Activated CD8-positive, alpha-beta memory T cell treated with anti-CD3 and anti-CD28 coated beads for 1 hour (primary cell): ENCODE measurements at places on chromosomes 7 and 10.

DNA sequence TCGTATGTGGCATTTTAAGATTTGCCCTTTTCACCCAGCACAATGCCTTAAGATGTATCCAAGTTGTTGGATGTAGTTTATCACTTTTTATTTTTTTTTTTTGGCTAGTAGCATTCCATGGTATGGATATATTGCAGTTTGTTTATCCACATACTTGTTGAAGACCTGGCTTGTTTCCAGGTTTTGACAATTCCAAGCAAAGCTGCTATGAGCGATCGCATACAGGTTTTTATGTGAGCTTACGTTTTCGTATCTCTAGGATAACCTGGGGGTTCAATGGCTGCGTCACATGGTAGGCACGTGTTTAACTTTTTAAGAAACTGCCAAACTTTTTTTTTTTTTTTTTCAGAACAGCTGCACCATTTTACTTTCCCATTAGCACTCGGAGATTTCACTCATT is 32.2 kb downstream of the BAIAP2L1 start:
- DNase-seq = no peak

- DNase-seq = no peak
Observed at GRCh38 chr10:49296382-49296781, 2.6 kb upstream of the C10orf71 start.

- DNase-seq = no peak
Observed at GRCh38 chr7:11709196-11709595, 122.8 kb downstream of the THSD7A start.

DNA sequence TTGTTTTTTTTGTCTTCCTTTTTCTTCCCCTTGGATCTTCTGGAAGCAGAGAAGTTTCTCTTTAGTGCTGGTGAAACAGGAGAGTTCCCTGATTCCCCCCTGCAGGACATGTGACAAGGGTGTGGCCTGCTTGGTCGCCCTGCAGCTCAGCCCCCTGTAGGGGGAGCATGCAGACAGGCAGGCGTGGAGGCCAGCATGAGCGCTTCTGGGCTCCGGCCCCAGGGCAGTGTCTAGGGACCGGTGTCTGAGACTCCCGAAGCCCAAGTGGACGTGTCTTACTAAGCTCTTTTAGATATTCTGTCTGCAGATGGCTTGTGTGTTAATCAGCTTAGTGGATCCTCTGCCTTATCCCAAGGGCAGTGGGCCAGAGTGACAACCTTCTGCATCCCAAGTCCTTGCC is 26.1 kb downstream of the PRSS58 start:
- DNase-seq = no peak

DNA sequence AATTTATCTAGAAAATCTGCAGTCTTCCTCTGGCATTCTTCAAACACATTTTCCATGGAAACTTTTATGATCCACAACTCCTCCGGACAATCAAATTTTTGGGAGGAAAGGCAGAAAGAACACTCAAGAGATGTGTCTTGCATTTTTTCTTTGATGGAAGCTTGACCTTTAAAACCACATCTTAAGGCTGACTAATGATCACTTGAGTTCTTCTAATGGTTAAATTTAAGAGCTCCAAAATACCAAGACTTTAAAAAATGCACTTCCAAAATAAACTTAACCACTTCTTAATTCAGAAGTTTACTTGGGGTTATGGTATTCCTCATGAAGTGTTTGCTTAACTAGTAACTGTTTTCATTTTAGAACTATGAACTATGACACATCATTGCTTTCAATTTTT is 43.3 kb downstream of the ETV1 start:
- no peak for DNase-seq

DNA sequence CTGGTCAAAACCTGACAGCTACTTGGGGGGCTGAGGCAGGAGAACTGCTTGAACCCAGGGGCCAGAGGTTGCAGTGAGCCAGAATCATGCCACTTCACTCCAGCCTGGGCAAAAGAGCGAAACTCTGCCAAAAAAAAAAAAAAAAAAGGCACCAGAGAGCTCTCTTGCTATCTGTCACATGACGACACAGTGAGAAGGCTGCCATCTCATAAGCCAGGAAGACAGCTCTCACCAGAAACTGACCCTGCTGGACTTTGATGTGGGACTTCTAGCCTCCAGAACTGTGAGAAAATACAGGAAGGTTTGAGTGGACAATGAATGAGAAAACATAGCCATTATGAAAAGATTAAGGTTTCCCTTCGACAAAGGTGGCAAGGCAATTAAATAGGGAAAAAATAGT is 51.1 kb upstream of the KCNIP2 start:
- no peak for DNase-seq

DNA sequence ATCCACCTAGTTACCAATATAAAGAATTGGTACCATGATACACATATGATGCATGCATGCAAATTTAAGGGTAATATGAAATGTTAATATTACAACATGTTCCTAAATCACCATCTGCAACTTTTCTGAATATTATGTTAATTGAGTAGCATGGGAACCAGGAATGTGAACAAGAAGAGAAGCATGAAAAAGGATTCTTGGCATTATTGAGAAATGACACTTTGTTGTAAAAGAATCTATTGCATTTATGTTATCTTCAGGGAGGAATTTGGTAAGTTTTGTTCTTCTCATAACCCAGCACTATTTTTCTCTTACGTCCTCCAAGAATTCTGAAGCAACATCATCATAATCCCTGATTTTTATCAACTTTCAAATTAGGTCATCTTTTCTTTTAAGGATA is 159.9 kb upstream of the SLC25A13 start:
- DNase-seq = no peak

- DNase-seq = no peak
Observed at GRCh38 chr7:28106321-28106829, 74.2 kb downstream of the JAZF1 start.

DNA sequence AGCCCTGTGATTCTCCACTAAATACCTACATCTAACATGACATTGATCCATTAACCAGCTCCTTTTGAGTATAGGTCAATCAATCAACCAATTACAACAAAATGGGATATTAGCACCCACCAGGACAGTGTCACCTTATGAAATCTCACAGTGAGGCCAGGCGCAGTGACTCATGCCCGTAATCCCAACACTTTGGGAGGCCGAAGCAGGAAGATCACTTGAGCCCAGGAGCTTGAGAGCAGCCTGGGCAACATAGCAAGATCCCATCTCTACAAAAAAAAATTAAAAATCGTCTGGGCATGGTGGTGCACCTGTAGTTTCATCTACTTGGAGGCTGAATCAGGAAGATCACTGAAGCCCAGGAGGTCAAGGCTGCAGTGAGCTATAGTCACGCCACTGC is 28.5 kb downstream of the SRRM3 start:
- no peak for DNase-seq

DNA sequence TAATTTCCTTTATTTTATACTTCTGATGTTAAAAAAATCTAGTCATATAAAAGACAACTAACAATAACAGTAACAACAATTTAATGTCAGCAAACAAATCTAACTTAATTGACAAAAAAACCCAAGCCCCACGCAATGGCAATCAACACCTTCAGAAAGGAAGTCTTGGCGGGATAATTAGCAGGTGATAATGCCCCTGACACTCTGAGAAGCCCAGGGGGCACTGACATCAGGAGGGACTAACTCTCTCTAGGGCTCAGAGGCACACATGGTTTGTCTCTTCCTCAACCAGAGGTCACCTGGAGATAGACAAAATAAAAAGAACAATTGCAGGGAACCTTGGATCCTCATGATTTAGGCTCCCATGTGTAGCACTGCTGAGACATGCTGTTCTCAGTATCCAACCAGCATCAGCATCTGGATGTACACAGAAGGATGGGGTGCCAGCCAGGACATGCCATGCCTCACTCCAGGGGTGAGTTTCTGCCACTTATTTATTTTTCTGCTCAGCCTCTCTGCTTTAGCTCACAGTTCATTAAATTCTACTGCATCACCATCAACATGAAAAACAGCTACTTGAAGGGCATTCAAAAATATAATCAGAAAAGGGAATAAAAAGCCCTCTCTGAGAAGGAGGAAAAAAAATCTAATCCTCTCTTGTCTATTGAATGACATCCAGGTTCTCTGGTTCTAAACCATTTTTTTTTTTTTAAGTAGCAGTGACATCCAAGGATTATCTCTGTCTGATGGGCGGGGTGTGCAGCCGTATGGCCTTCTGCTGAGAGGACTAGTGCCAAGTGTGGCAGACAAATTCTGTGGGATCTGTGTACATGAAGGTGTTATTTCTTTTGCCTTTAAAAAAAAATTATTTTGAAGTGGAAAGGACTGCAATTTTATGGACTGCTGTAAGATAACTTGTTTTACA is 96.3 kb downstream of the ATXN7L1 start:
- DNase-seq = no peak

DNA sequence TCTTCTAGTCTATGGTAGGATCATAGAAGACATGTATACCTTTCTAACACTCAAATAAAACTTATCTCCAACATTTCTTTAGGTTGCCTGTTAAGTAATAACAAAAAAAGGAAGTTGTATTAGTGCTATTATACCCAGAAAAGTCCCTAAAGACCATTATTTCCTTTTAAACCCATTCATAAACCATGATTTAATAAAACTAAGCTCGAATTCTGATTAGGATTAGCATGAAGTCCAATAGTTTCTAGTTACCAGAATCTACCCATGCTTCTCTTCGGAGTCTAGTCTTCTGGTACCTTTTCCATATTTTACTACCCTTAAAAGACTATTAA is 62.7 kb downstream of the USP6NL start:
- no peak for DNase-seq

GRCh38 chr10:102593804-102594079 is 50.5 kb upstream of the TRIM8 start:
- no peak for DNase-seq

DNA sequence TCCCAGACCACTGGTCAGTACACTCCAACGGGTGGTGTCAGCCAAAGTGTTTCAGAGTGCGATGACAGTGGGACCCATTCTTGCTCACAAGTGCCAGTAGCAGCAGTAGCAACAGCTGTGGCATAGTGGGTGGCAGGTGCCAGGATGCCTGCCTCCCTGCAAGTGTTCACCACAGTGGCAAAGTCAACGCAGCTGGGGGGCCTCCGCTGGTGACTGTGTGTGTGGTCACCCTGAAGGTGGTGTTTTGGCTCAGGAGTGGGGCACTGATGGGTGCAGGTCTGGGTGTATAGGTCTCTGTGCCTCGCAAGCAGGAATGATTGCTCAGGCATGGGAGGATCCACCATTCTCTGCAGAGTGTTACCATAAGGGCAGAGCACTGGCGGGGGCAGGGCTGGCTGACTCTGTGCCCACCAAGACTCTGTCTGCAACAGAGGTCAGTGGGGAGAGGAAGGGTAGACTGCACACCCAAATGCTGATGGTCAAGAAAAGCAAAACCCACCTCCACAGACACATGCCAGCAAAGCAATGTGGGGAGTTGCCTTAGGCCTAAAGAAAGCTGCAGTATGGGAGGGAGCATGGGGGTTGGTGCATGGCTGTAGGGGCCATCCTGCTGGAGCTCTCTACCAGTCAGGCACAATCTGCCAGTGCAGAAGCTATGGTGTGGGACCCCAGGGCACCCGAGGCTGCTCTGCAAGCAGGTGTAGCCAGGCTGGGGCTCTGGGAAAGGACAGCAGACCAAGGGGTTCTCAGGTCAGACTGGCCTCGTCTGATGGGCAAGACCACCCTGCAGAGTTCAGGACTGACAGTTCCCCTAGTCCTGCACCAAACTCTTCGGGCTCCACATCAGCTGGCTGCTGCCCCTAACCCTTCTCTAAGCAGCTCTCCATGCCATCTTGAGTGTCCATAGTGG is 368.1 kb downstream of the CTNNA3 start:
- no peak for DNase-seq

DNA sequence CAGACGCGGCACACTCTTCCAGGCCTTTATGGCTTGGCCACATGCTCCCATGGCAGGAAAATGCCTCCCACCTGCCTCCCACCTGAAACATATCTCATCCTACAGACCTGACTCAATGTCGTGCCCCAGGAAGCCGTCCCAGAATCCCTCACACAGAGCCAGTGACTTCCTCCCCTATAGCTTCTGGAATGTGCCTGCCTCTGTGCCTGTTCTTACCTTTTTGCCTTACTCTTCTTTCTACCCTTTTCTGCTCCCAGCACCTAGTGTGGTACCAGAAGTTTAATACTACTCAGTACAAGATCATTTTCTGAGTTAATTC is 123.9 kb upstream of the STK17A start:
- no peak for DNase-seq

DNA sequence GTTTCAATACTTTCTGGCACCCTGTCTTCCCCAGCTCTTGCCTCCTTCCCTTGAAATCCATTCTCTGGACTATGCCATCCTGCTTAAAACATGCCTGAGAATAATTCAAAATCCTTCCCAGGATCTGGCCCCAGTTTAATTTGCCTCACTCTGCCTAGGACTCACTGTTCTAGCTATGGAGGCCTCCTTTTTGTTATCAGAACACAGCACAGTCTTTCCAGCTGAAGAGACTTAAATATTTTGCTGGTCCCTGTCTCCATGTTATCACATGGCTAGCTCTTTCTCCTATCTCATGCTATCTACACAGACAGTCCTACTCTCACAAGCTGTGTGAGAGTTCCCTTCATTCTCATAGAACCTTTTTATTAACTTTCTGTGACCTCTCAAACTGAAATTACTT is 194.8 kb downstream of the RNLS start:
- no peak for DNase-seq

DNA sequence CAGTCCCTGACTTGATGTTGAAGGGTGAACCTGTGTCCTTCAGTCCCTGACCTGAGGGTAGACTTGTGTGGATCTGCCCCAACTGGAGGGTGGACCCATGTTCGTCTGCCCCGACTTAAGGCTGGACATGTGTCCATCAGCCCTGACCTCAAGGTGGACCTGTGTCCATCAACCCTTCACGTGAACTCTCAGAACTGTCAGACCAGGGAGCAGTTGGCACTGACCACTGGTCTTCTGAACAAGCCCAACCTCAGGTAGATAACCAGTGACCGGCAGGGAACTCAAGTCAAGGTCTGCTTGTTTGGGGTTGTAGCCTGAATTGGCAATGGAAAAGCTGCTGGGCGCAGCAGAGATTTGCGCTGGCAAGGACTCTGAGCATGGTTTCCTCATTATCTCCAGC is 96.5 kb downstream of the ADCY1 start:
- DNase-seq = no peak

DNA sequence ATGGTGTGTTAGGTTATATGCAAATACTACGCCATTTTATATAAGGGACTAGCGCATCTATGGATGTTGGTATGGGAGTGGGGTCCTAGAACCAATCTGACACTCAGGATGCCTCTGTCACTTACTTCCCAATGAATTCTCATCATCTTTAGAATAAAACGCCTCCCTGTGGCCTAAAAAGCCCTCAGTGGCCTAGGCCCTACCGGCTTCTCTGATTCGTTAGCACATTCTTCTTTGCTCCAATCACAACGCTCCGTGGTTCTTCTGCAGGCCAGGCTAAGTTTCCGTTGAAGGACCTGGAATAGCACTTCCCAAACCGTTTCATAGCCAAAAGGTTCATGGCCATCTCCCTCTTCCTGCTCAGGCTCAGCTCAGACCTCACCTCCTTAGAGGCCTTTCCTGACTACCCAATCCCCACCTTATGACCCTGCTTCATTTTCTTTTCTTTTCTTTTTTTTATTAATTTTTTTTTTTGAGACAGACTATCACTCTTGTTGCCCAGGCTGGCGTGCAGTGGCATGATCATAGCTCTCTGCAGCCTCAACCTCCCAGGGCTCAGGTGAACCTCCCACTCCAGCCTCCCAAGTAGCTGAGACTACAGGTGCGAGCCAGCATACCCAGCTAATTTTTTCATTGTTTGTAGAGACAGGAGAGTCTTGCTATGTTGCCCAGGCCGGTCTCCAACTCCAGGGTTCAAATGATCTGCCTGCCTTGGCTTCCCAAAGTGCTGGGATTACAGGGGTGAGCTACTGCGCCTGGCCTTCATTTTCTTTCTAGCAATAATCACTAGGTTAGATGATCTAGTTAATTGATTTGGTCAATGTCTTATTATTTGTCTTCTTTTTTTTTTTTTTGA is 24.5 kb upstream of the YWHAG start:
- DNase-seq = no peak
